OCI-M1 (cell line): ENCODE measurements at places on chromosomes 3 and 15.

GRCh38 chr3:187025254-187025655 is 94.9 kb downstream of the ST6GAL1 start:
- DNase-seq = peak; percentile 49

DNA sequence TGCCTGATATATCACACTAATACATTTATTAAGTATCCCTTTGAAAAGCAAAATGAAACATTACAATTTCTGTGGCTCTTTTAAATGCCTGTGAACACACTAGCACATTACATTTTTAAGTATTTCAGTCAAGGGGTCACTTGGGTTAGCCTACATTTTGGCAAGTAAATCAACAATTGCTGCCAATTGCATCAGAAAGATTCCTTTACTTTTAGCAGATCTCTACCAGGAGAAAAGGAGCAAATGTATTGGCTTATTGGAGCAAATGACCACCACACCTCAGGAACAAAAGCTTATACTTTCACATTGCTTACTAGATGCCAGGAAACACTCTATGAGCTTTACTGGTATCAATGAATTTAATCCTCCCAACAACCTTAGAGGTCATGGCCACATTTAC is 947.1 kb downstream of the FHIT start:
- peak; percentile 62 for DNase-seq

DNA sequence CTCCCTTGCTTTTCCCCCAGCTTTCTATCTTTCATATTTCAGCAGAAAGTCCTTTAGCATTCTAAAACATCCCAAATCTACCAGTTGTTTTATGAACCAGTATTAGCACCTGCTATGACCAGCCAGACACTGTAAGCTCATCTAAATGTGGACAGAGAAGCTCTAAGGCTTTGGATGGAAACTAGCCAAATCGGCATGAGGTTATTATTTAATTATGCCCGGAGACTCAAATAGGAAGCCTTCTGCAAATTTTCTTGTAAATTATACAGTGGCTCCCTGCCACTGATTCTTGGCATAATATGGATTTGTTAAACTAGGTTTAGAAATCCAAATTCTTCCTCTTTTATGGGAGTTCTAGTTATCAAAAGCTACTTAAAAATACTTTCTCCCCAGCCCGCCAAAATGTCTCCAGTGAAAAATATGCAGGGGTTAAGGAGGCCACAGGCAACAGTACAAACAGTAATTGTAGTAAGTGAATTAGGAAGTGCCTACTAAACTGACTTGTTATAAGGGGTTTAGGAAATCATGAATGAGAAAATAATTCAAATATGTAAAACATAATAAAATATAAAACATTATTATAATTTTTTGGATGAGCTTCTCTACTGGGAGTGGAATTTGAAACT is 15.4 kb downstream of the MYH15 start:
- no peak for DNase-seq

- no peak for DNase-seq
These were observed 208.2 kb upstream of the CTDSPL start for GRCh38 chr3:37653466-37653865.

GRCh38 chr3:8842293-8842692 is 72.9 kb upstream of the OXTR start:
- DNase-seq = no peak

GRCh38 chr3:149016669-149017541 is 25.6 kb downstream of the GYG1 start:
- DNase-seq = peak; percentile 18

GRCh38 chr3:29696311-29696710 is 415.4 kb downstream of the RBMS3 start:
- no peak for DNase-seq

DNA sequence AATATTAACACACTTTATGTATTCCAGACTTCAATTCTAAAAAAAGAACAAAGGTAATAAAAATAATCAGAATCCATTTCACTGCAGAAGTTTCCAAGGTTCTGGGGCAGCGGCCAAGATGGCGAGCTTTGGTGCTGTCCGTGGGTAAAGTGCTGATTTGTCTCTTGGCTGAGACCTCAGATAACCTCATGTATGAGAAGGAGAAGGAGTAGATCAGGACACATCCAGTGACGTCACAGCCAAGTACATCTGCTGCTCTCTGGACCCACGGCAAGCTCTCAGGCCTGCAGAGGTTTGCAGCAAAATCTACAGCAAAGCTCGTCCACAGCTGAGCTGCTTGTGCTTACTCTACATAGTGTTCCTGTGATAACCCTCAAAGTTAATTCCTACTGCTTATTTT is 165.7 kb downstream of the MAGI1 start:
- peak; percentile 13 for DNase-seq

GRCh38 chr3:62238003-62238402 is 135.3 kb downstream of the FEZF2 start:
- DNase-seq = peak; percentile 29

- no peak for DNase-seq
These were observed 80.4 kb upstream of the TGFBR2 start for GRCh38 chr3:30526031-30526430.

- DNase-seq = peak; percentile 47
These were observed 59.2 kb downstream of the TMOD3 start for GRCh38 chr15:51888593-51889195.

DNA sequence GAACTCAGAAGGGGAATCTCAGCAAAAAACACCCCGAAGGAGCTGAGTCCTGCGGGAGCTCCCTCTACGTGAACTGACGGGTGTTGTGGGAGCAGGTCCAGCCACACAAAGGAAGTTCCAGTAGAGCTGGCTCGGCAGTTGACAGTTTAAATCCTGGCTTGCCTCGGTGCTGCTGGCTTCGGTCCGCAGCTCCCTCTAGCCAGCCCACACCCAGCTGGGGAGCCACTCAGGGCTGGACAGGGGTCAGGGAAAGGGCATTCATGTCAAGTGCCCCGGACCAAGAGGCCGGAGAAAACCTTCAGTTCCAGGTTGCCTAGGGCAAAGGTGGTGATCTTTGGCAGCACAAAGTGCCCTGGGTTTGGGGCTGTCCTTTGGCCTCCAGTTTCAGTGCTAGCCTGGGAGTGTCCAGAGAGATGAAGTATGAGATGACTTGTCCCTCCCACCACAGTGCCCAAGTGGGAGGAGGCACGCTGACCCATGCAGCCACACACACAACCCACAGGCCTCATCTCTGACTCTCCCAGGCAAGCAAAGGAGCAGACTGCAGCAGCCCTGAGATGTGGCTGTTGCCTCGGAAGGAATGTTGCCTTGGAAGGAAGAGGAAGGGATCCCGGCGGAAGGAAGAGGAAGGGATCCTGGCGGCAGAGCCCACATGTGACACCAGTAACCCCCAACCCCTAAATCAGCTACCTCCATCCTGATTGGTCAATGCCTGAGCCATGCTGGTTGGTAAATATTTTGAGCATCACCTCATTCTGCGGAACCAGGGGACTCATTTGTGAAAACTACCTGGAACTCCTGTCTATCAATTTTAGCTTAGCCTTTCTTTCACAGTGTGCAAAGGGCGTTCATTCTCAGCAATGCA is 13.9 kb upstream of the ANPEP start:
- no peak for DNase-seq

DNA sequence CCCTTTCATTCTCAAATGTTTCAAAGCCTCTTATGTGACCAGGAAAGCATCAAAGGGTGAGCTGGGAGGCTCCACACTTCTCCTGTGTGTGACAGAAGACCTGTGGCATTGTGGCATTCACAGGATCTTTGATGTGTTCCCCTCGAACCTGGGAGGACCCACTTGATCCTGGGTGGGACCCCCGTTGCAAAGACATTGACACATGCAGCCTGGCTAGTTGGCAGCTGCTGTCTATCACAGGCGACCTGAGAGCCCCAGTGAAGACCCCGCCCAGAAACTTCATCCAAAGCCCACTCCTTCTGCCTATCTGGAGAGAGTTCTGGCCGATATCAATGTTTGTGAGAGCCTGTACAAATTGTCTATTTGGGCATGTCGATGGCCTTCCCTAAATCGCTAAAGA is 140.4 kb upstream of the ATP2B2 start:
- DNase-seq = no peak

DNA sequence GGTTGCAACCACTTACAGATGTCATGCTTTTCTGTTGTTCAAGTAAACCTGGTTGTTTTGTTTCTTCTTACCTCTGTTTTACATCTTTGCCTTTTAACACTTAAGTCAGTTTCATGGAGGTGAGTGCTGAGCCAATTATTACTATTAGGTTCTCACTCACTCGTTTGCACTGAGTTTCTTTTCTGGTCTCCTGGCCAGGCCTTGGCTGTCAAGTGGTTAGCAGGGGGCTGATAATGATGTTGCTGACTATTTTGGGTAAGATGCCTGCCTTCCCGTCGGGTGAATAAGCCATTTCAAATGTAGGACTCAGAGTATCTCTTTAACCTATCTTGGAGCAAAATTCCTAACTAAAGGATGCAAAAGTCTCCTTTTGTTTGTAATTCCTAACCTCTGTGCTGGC is 78.5 kb downstream of the KLHL25 start:
- no peak for DNase-seq

DNA sequence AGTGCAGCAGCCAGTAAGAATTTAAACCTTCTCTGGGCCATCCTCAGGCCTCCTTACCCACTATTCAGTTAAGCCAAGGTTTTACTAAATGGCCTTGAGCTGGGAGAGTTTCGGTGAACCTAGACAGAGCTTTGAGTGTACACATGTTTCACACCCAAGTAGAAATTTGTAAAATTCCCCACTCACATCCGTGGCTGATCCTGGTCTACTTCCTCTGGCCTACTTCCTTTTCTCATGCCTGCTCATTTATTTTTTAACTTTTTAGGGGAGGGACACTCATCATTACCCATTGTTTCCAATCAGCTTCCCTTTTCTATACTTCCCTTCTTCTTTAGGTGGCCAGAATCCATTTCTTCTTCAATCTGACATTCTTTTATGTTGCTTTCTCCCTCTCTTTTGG is 7.6 kb downstream of the CX3CR1 start:
- DNase-seq = peak; percentile 41

DNA sequence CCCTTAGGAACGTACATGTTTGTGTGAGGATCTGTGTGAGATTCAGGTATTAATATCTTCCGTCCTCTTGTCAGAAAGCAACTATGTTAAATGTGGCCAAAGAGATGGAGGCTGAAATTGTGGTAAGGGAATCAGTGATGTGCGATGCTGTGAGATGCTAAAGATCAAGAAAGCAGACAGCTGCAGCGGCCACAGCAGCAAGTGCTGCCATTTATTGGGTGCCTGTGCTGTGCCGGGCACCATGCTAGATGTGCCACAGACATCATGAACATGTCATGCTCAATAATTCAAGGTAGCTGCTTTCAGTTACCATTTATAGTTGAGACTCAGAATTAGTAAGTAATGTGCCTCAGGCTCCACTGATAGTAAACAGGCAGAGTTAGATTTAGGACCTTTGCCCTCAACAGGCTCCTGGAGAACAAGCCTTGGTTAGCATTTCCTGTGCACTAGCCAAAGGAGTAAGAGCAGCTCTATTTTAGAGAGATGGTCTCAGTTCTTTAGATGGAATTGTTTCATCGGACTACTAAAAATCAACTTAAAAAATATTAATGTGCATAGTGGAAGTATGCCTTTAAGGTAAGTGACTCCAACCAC is 24.9 kb downstream of the LARS2 start:
- no peak for DNase-seq

GRCh38 chr15:23548071-23548470 is 17.4 kb upstream of the MKRN3 start:
- no peak for DNase-seq

- no peak for DNase-seq
These were observed 14.2 kb upstream of the SLC25A36 start for GRCh38 chr3:140927279-140928069.

DNA sequence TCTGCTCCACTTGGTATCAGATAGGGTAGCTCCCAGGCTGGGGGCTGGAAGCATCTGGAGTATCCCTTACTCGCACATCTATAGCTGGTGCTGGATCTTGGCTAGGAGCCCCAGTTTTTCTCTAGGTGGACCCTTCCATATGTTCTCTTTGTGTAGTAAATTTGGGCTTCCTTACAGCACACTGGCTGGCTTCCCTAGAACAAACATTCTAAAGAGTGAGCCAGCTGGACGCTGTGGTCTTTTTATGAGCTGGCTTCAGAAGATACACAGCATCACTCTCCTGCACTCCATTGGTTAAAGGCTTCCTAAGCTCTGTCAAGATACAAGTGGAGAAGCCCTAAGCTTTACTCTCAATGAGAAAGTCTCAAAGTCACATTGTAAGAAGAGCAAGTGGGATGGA is 322.1 kb downstream of the WDR72 start:
- no peak for DNase-seq

- DNase-seq = no peak
These were observed 26.8 kb downstream of the FBXW12 start for GRCh38 chr3:48398701-48399386.

- DNase-seq = peak; percentile 80
These were observed 817 bp downstream of the USP3 start for GRCh38 chr15:63504979-63505841.

- DNase-seq = no peak
These were observed 490.5 kb upstream of the NR2F2 start for GRCh38 chr15:95840004-95840403.

GRCh38 chr15:70437089-70437488 is 326.3 kb downstream of the UACA start:
- no peak for DNase-seq

GRCh38 chr3:3305084-3305483 is 125.6 kb upstream of the CRBN start:
- DNase-seq = no peak

DNA sequence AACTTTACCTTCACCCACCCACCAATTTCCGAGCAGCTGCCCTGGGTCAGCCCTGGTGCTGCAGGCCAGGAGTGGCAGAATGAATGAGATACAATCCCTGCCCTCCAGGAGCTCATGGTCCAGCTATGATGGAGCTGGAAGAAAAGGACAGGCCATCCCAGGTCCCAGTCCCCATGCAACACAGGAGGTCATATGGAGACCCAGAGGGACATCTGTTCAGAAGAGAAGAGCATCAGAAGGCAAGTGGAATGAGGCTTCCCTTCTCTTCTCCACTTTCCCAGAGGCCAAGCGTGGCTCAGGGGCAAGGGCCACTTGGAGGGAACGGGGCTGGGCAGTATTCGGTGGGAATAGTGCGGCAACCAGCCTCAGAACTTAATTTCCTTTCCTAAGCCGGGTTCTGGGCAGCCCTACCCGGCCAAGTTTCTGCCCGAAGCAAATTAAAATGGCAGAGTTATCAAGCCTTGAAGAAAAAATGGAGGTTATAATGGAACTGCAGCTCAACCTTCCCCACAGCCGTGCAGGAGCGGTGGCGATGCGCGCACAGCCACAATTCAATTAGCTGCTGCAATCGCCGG is 35.9 kb downstream of the TLE3 start:
- no peak for DNase-seq

- no peak for DNase-seq
These were observed 403.8 kb upstream of the ADAMTS9 start for GRCh38 chr3:65091565-65091964.

DNA sequence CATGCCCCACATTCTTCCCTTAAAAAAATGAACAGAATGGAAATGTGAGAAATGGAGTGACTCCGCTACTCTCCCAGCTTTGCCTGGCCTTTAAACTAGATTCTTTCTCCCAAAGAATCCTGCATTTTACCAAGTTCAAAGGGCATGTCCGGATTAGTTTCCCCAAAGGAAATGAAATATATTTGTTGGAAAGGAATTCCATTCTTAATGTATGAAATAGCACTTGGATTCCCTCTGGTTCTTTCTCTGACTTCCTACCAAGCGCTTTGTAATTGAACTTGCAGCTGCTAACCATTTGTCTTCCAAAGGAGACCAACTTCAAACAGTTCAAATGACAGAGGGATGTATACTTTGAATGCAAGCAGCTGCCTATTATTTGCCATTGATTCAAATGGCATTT is 18.9 kb downstream of the MAP2K1 start:
- DNase-seq = no peak

- peak; percentile 54 for DNase-seq
These were observed 634 bp downstream of the MINDY2 start for GRCh38 chr15:58771621-58772250.

GRCh38 chr3:120393243-120393642 is 44.1 kb upstream of the LRRC58 start:
- no peak for DNase-seq
